Activated naive CD4-positive, alpha-beta T cell (primary cell): ENCODE measurements at places on chromosomes 2 and 18.
A peak's percentile ranks its signal among the peaks of the same experiment; 100 is the strongest.

GRCh38 chr2:26605195-26605998, 35.8 kb downstream of the CIB4 start:
- no peak for DNase-seq

GRCh38 chr2:66547887-66548286, 113.0 kb downstream of the MEIS1 start:
- no peak for DNase-seq

GRCh38 chr18:67140495-67140894, 376.0 kb downstream of the DSEL start:
- DNase-seq, result no peak

DNA sequence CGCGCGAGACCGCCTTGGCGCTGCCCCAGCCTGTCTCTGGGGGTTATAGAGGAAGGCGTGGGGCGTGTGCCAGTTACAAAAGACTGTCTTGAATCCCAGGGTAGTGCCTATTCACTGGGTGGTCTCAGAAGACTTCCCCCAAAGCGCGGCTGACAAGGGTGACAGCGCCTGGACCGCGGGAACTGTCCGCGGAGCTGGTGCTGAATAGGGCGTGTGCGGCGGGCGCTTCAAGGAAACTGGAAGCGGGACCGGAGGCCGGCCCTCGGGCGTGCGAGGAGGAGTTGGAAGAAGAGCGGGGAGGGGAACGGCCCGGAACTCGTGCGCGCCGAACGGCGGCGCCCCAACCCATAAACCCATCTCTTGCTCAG, 2.3 kb downstream of the EGR4 start:
- DNase-seq, result peak; percentile 15

GRCh38 chr2:152613235-152613634, 104.0 kb downstream of the PRPF40A start:
- no peak for DNase-seq

DNA sequence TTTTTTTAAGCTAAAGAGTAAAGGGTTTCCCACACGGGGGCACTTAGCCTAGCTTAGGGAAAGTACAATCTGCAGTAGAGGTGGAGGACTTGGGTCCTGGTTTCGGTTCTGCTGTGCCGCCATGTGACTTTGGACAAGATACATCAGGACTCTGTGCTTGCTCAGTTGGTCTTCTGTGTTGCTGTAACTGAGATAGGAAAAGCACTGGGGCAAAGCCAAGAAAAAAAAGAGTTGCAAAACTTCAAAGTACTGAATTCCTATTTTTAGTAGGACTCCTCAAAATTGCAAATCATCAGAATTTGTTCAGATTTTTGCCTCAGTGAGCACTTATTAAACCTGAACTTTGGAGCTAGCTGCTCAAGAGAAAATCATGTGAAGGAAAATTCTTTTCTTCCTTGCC, 96.3 kb upstream of the STON1 start:
- no peak for DNase-seq

- DNase-seq, result no peak
Observed at GRCh38 chr2:231765496-231765929, 15.6 kb downstream of the PDE6D start.

- no peak for DNase-seq
Observed at GRCh38 chr18:75074196-75075015, 134.5 kb downstream of the PTGR3 start.

- no peak for DNase-seq
Observed at GRCh38 chr18:46899274-46899948, 17.9 kb downstream of the PIAS2 start.

GRCh38 chr2:240052524-240052923, 797 bp downstream of the OR6B3 start:
- no peak for DNase-seq

- DNase-seq, result no peak
Observed at GRCh38 chr2:195632856-195633572, 24.0 kb upstream of the SLC39A10 start.

DNA sequence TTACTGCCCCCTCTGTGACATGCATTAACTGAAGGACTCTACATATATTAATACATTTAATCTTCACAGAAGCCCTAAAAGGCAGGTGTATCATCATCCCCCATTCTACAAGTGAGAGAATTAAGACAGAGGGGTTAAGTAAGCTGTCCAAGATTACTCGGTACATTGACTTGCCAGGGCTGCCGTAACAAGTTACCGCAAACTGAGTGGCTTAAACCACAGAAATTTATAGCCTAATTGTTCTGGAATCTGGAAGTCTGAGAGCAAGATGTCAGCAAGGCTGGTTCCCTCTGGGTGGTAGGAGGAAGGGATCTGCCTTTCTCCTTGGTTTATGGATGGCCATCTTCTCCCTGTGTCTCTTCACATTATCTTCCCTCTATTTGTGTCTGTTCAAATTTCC, 605.5 kb downstream of the EPHA4 start:
- DNase-seq, result no peak

- DNase-seq, result no peak
Observed at GRCh38 chr2:99285526-99285925, 15.5 kb downstream of the LYG1 start.

DNA sequence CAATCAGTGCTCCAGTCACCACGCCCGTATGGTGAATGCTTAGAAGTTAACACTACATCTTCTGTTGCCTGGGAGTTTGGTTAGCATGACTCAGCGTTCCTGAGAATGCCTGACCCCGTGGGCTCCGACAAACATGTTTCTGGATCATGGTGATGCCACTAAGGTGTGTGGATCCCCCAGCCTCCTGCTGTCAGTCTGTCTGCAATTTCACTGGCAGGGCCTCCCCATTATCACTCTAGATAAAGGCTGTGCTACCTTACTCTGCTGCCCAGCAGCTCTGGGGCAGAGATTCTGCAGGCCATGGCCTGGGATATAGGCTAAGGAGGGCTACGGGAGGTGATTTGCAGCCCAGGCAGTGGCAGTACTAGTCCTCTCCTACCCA, 66.0 kb downstream of the STPG4 start:
- DNase-seq, result no peak

GRCh38 chr2:100107906-100108647, 34.3 kb downstream of the AFF3 start:
- DNase-seq, result no peak

DNA sequence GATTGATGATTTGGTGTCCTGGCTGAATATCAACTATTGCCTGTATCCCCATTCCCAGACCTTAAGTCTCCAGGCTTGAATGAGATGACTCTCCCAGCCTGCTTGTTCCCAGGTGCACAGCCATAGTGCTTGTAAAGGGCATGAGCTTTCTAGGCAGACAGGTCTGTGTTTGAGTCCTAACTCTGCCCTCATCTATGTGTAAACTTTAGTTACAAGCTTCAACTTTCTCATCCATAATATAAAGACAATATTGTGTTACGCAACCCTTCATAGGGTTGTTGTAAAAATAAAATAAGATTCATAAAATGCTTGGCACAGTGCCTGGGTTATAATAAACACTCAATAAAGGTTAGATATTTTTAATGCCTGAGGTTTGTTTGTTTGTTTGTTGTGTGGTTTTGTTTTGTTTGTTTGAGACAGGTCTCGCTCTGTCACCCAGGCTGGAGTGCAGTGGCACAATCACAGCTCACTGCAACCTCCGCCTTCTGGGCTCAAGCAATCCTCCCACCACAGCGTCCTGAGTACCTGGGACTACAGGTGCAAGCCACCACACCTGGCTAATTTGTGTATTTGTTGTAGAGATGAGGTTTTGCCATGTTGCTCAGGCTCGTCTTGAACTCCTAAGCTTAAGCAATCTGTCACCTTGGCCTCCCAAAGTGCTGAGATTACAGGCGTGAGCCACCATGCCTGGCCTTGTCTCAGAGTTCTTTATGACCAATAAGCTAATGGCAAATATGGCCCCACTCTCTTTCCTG, 89.4 kb upstream of the MAPRE2 start:
- no peak for DNase-seq

DNA sequence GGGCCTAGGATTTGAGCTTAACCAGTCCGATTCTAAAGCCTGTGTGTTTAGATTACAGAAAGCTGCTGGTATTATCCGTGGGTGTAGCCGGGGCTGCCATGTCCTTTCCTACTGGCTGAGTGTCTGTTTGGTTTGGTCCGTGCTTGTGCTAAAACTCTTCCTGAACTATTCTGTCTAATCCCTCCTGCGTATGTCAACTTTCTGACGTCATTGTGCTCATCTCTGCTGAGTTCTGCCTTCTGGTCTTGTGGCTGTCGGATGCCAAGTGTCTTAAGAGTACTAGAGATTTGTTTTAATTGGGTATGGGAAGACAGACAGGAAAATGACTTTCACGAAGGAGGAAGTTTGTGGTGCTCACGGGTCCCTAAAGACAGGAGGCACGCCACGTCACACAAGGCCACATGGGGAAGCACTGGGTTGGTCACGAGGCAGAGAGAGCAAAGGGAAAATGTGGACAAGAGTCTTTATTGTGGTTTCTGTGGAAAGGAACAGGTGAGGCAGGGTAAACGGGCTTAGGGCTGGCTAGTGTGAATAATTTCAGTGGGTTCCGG, 31.8 kb upstream of the NTSR2 start:
- DNase-seq, result no peak

- DNase-seq, result no peak
Observed at GRCh38 chr2:241107031-241107783, 5.1 kb upstream of the MTERF4 start.

DNA sequence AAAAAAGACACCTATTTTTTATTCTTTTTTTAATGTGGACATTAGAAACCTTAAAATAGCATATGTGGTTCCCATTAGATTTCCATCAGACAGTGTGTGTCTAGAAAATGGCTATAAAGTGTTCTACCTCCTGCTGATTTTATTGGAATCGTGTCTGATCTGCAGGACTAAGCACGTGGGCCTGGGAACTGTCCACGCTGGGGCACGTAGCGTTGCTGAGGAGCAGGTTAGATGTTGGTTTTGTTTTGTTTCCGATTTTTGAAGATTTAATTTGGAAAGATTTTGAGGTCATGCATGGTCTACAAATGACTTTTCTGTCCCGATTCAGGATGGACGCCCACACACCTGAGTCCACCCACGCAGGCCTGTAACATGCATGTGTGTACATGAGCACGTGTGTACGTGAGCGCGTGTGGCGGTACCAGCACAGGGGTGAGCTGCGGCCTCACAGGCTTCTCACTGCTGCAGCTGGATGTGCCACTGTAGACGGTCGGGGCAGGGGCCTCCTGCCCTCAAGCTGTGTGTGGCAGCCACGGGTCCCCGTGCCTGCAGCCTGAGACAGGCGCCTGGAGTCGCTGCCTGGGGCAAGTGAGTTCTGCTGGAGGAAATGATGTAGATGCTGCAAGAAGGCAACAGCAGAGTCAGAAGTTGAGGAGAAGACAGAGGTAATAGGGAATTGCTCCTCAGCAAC, 99.7 kb upstream of the CTDP1 start:
- DNase-seq, result no peak

DNA sequence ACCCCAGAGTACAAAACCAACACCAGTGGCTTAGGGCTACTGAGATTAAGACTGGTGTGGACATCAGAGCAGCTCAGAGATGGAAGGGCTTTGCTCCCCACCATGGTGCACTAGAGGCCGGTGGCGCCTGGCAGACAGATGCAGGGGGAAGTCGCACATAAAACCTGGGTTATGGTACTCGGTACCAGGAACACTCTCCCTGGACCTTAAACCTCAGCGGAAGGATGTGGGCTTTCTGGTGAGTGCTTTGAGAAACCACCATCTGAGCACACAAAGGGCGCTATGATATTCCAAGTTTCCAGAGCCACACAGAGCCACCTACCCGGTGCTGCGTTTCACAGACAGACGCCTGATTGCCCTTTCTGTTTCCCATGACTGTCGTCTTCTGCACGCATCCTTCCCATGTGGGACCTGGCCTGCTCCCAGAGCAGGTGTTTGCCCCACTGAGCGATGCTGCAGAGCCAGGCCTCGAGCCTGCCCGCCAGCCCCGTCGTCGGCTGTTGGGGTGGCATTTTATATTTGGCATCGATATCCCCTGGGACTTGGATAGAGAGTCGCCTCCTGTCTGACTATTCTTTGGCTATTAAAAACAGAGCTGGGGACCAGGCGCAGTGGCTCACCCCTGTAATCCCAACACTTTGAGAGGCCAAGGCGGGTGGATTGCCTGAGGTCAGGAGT, 89.5 kb upstream of the ODC1 start:
- DNase-seq, result no peak

DNA sequence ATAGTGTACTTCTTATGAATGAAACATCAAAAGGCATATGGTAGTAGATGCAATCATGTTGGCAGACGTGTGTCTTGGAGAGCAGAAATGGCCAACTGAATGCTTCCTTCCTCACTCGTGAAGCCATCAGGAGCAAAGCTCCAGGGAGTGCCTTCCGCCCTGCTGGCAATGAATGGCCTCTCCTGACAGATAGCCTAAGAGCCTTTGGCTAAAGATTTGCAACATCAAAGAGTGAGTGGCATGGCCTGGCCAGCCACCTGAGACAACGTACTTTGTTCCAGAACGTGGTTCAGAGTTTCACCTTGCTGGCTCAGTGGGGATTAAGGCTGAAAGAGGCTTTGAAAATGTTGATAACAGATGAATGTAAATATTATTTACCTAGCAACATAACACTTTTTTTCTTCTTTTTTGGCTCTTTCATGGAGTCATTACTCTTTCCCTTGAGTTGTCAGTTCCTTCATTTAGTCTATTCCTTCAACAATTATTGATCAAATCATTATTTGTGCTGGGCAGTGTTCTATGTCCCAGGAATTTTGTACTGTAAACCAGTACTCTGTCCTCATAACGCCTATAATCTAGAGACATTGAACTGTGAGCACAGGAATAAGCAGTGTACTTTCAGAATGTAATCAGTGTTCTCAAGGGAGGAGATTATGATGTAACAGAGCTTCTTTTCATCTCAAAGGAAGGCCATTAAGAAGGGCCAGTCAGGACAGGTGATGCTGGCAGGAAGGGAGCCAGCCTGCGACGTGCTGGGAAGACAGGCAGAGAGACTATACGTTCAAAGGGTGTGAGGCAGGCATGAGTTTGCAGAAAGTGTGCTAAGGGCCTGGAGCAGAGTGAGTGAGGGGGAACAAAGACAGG, 59.4 kb upstream of the SH3RF3 start:
- DNase-seq, result no peak

GRCh38 chr2:18473241-18474181, 86.9 kb downstream of the RDH14 start:
- DNase-seq, result no peak

- no peak for DNase-seq
Observed at GRCh38 chr18:32668956-32669355, 103.9 kb downstream of the KLHL14 start.

GRCh38 chr2:119113489-119113770, 45.1 kb downstream of the C1QL2 start:
- DNase-seq, result no peak

DNA sequence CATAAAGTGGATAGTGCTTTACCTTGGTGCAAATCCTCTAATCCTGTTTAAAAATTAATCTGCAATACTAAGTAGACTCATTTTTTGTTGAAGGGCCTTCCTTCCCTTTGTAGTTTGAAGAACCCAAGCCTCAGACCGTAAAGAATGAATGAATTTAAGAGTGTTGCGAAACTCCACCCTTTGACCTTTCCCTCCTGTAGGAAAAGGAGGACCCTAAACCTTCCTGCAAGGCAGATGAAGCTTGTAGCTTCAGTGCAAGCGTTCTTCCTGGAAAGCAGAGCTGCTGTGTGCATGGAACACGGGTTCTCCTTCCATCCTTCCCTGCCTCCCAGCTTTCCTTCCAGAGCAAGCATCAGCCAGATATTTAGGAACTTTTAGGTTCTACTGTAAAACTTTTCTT, 1.7 kb downstream of the IMPA2 start:
- DNase-seq, result no peak
